Hippocampal formation (tissue), 2 donors: ENCODE measurements at places on chromosomes 11 and 22.

- no peak for DNase-seq
Measured at GRCh38 chr11:78708388-78708787, 133.7 kb upstream of the NARS2 start.

DNA sequence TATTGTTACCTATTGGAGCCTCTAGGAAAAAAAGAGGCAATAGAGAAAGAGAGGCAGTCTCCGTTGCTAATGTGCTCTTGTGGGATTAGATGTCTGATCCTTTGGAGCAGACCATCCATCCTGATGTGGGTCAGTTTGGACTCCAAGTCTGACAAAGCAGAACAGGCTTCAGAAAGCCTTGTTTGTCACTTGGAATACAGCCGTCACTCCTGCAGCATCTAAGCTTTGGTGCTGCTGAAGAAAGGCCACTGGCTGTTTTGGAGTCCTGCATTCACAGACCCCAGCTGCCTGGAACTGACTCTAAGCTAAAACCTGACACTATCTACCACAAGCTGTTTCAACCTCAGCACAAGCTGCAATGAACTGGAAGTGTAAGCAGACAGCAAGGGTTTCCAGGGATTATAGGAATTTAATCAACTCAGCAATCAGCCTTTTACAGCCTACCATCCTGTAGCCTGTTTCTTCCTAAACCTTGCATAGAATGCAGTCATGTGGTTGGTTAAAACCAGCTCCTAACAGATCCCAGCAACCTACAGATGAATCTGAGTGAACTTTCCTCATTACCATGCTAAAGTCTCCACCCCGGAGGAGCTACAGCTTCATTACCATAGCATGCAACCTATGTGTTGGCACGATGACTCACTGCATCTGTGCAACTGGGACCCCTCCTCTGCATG, 3.7 kb upstream of the PLAAT4 start:
- DNase-seq, result no peak

- DNase-seq, result no peak
Measured at GRCh38 chr11:47991894-47992293, 11.5 kb downstream of the PTPRJ start.

GRCh38 chr22:31090217-31091085, 9.3 kb downstream of the SMTN start:
- DNase-seq, result no peak

GRCh38 chr11:71249301-71249700, 3.1 kb downstream of the SHANK2 start:
- DNase-seq, result no peak

GRCh38 chr11:111137846-111138245, 107.7 kb upstream of the POU2AF2 start:
- no peak for DNase-seq

- DNase-seq, result no peak
Measured at GRCh38 chr22:24400034-24400725, 27.2 kb upstream of the ADORA2A start.

GRCh38 chr11:44065161-44065661, 859 bp upstream of the ACCS start:
- no peak for DNase-seq

GRCh38 chr22:19645391-19645790, 68.9 kb upstream of the SEPTIN5 start:
- no peak for DNase-seq

DNA sequence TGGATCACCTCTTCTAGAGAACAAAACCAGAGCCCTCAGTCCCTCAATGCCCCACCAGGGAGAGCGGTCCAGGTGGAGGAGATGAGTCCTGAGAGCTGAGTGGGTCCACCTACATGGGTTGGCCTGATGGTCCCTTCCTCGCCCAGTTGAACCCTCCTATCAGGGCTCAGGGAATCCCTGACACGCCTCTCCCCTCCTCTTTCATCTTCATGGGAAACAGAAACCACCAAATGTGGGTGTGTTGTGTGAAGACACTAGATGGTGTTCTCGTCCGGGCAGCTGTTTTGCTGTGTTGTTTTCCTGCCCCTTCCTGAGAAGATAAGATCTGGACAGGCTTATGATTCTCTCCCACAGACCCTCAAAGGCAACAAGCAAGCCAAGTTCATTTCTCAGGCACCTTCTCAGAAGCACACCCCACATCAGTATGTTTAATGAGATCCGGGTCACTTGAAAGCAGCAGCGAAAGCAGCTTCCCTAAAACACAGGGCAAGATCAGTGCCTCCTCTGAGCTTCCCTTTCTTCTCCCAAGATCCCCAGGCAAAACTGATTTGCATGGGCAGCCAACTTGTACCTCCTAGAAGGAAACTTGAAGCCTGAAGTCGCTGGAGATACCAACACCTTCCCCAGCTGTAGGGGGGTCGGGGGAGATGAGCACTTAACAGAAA, 35.3 kb upstream of the POU2AF1 start:
- no peak for DNase-seq

GRCh38 chr11:44943118-44943517, 7.6 kb downstream of the TP53I11 start:
- peak; percentile 5 for DNase-seq

GRCh38 chr11:15943418-15944197, 412.7 kb downstream of the SOX6 start:
- DNase-seq, result no peak

DNA sequence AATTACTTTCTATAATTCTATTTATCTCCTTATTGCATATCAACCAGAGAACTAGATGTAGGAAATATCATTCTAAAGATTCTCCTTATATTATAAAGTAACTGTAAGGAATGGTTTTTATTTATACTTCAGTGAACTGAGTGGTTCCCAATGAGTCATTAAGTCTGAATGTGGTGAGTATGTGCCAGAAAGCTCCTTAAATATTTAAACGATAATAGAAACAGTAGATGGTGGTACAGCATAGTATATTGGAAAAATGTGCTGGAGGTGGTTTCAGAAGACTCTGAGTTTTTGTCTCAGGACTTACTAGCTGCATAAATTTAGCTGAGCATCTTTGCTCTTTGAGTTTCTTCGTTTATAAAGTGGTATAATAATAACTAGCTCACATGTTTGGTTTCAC, 653.5 kb downstream of the FAM181B start:
- DNase-seq, result no peak
